ENCODE measurements at places on chromosomes 1 and 21.

DNA sequence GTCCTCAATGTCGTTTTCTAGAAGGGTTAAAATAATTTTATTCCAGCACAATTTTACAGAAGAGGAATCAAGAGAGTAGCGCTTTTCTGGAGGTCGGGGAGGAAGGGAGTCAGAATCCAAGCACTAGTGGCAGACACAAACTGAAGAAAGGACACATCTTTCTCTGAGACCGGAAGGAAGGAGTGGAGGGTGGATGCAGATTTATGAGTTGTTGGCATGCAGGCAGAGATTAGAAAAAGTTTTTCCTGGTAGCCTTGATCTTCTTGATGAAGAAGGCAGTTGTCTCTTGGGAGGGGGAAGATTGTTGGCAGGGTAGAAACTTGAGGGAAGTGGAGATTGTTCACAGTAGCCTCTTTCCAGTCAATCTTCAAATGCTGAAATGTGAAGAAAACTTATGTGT is 149.8 kb downstream of the PAPPA2 start:
- no peak for DNase-seq

GRCh38 chr1:16394977-16395376 is 27.9 kb downstream of the SZRD1 start:
- DNase-seq = no peak

- DNase-seq = no peak
These were observed 145.1 kb upstream of the SMYD2 start for GRCh38 chr1:214135886-214136285.

GRCh38 chr1:156858555-156858956 is 361 bp downstream of the INSRR start:
- DNase-seq = no peak

GRCh38 chr21:35929901-35930300 is 130.4 kb downstream of the SETD4 start:
- DNase-seq = no peak

DNA sequence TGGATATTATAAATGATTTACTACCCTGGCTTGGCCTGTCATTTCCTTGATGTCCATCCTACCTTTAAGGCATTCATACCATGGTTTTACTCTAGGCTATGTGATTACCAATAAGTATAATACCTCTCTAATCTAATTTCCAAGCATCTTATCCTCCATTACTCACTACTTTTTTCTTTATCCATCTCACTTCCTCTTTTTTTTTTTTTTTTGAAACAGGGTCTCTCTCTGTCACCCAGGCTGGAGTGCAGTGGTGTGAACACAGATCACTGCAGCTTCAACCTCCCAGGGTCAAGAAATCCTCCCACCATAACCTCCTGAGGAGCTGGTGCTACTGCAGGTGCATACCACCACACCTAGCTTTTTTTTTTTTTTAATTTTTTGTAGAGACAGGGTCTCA is 39.9 kb downstream of the INKA2 start:
- no peak for DNase-seq

DNA sequence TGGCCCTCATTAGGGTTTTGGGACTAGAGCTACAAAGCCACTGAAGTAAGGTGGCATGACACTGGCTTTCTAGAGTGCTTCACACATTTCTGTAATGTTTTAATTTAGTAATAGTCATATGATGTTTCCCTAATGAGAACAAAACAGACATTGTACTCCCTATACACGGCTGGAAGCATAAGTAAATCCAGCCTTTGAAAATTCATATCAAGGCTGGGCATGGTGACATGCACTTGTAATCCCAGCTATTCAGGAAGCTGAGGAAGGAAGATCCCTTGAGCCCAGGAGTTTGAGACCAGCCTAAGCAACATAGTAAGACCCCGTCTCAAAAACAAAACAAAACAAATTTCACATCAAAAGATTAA is 7.4 kb downstream of the USP48 start:
- no peak for DNase-seq

GRCh38 chr1:243943671-243944428 is 93.8 kb upstream of the AKT3 start:
- no peak for DNase-seq

Measured in head of caudate nucleus (tissue), 42 donors.